ENCODE measurements at places on chromosomes 3 and 15.

DNA sequence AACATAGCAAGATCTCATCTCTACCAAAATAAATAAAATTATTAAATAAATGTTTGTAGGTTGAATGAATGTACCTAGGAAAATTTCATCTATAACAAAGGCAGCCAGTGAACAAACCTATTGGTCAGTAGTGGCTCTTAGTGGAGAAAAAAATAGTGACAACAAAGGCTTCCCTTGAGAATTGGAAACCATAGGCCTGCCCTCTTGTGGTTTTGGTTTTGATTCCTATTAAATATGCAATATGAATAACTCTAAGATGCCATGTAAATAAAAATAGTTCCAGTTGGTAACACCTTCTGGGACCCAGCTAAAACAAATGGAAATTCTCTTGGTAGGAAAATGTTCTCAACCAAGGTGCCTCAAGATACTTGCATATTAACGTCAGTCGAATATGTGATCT, 145.7 kb upstream of the BFSP2 start:
- DNase-seq, result no peak

GRCh38 chr3:49387721-49388120, 24.1 kb downstream of the RHOA start:
- DNase-seq, result no peak

DNA sequence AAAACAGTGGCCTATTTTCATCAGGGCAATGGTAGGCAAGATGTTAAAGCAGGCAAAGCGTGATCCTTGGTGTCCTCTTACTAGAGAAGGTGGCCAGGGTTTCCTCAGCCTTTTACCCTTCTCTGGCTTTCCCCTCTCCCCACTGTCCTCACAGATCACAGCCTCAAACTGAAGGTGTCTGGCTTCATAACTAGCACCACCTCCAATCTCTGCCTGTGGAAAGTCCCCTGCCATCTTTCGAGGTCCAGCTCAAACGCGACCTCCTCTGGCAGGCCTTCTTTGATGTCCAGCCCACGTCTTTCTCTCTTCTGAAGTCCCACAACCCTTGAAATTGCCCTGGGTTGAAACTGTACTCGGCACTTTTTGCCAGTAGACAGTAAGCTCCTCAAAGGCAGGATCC, 35.9 kb downstream of the CYP19A1 start:
- no peak for DNase-seq

GRCh38 chr15:37015035-37015434, 85.3 kb downstream of the MEIS2 start:
- DNase-seq, result no peak

- DNase-seq, result no peak
Measured at GRCh38 chr3:194269610-194270145, 81.5 kb downstream of the CPN2 start.

GRCh38 chr15:28921919-28922706, 36.3 kb downstream of the APBA2 start:
- DNase-seq, result no peak

DNA sequence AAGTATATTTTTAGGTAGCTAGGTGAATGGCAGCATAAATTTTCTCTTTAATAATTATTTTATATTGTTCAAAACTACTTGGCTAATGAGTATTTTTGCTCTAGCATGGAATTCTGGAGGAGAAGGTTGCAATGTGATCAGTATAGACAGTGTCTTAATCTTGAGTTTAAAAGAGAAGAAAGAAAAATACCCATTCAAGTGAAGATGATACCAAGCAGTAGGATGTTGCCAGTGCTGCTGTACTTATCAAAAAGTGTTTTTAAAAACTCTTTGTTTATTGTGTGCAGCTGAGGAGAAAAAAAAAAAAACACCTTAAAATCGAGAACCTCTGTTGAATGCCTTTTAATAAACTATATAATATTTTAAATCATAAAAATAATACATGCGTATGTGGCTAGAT, 47.9 kb downstream of the STT3B start:
- DNase-seq, result no peak

- peak; percentile 38 for DNase-seq
Measured at GRCh38 chr3:196192036-196192523, 19.1 kb downstream of the ZDHHC19 start.

GRCh38 chr3:15581471-15582394, 19.6 kb downstream of the HACL1 start:
- DNase-seq, result no peak

DNA sequence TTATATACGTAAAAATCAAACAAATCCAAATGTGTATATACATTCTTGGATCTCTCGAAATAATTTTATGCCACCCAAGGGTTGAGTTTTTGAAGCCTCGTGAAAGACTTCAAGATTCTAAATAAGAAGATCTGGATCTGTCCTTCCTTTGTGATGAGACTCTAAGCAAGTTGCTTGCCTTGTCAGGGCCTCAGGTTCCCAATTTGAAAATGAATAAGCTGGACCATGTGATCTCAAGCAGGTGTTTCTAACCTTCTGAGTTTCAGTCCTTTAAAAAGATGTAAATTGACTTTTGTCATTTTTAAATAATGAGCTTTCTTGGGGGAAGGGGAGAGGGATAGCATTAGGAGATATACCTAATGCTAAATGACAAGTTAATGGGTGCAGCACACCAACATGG, 137.1 kb downstream of the P3H2 start:
- DNase-seq, result no peak

GRCh38 chr3:188901126-188901525, 270.6 kb upstream of the TPRG1 start:
- no peak for DNase-seq

GRCh38 chr15:70557521-70558258, 205.7 kb downstream of the UACA start:
- no peak for DNase-seq

- DNase-seq, result peak; percentile 7
Measured at GRCh38 chr3:39065197-39065596, 13.4 kb downstream of the WDR48 start.

DNA sequence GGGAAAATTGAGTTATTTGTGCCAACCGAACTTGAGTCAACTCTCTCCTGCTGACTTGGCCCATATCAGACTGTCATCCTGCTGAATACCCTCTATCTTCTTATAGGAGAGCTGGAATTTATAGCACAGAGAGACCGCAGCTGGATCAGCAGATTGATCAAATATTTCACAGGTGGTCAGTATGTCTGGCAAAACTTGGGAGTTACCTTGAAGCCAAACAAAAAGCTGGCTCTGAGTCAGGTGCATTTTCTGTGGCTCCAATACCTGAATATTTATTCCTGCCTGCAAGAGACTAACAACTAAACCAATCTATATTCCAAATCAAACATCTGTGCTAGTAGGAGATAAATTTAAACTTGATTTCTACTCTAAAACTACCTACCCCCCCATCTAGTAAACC, 752.1 kb upstream of the ALCAM start:
- DNase-seq, result no peak

DNA sequence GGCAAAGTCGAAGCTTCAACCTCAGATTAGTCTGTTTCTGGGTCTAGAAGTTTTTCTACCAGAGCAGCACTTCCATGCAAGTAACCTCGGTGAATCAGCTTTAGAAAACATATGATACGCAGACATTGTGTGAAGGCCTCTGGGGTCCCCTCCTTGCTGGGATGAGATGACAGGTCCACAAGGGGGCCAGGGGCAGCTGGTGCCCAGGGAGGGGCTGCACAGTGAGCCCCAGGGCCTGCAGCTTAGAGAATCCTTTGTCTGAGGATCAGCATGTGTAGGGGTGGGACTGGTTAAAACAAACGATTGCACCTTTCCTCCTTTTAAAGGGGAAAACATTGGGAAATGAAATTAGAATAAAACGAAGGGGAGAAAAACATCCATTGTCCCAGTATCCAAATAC, 47.5 kb upstream of the TLE3 start:
- DNase-seq, result no peak

DNA sequence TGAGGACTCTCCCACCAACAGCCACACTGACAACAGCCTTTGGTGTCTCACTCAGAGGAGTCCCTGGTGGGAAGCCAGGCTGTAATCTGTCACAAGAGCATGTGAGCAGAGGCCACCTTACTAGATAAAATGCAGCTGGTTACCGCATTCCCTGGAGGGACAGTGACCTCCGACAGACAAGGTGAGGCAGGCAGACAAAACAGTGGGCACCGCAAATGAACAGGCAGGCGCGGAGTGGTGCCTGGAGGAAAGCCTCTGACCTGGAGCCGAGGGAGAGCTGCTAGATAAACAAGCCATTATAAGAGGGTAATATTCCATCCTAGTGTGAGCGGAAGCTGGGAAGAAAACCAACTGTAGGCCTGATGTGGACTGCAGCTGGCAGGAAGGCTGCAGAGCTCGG, 736.4 kb downstream of the FHIT start:
- DNase-seq, result no peak

Measured in stimulated activated CD4-positive, alpha-beta T cell treated with anti-CD3 and anti-CD28 coated beads, Interleukin-12 subunit alpha, Interleukin-12 subunit beta, amount 100 ng/mL, for 4 hours (primary cell).